Cardiac septum (tissue), 1 donor: ENCODE measurements at places on chromosomes 7 and 10. TPM values are rescaled to one million over a fixed set of nuclear protein-coding genes. Genes with fewer than 3 reads are reported as not detected.

DNA sequence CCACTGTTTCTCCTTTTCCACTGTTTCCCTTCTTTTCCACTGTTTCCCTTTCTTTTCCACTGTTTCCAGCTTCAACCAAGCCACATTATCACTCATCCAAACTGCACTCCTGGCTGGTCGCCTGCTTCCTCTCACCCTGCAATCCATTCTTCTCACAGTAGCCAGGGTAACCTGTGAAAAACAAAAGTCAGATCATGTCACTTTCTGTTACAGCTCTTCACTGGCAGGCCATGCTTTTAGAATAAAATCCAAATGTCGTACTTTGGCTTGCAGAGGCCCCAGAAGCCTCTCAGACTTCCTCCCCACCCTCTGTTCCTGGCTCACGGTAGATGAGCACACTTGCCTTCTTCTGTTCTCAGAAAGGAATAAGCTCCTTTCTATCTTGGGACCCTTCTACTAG lies 33.9 kb downstream of the STARD3NL start:
- no peak for DNase-seq

DNA sequence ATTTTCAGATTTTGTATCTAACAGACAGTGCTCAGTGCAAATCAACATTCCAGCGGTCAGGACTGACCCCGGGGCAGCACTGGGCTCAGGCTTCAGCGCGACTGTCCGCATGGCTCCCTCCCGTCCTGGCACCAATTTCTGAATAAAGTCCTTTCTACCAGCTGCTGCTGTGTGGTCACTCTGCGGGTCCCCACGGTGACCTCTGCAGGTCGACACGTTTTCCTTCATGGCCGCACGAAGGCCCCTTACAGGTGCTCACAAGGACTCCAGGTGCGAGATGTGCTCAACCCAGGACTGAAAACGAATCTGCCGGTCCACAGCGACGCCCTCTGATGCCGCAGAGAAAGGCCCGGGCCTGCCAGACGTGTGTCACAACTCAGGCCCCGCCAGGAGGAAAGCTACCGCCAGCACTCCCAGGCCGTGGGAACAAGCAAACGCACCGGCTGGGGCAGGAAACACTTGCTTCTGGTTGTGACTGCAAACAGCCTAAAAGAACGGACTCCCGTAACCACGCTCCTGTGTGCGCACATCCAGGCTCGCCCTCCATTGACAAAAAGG lies 3.7 kb upstream of the UTF1 start:
- DNase-seq, result no peak

DNA sequence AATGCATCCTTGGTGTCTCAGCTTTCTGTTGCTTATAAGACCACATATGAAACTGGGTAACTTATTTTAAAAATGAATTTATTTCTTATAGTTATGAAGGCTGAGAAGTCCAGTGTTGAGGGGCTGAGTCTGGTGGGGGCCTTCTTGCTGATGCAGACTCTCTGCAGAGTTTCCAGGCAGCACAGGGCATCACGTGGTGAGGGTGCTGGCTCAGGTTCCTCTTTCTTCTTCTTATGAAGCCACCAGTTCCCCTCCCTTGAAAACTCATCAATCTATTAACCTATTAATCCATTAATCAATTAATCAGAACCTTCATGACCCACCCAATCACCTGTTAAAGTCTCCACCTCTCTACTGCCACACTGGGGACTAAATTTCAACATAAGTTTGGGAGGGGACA lies 595.6 kb upstream of the NRP1 start:
- DNase-seq, result no peak

TMEM196 gene
- total RNA-seq, result not detected

- DNase-seq, result no peak
Measured at GRCh38 chr10:37739181-37739580, 118.2 kb downstream of the ZNF248 start.

- no peak for DNase-seq
Measured at GRCh38 chr7:2567679-2568278, 9.0 kb downstream of the IQCE start.

DNA sequence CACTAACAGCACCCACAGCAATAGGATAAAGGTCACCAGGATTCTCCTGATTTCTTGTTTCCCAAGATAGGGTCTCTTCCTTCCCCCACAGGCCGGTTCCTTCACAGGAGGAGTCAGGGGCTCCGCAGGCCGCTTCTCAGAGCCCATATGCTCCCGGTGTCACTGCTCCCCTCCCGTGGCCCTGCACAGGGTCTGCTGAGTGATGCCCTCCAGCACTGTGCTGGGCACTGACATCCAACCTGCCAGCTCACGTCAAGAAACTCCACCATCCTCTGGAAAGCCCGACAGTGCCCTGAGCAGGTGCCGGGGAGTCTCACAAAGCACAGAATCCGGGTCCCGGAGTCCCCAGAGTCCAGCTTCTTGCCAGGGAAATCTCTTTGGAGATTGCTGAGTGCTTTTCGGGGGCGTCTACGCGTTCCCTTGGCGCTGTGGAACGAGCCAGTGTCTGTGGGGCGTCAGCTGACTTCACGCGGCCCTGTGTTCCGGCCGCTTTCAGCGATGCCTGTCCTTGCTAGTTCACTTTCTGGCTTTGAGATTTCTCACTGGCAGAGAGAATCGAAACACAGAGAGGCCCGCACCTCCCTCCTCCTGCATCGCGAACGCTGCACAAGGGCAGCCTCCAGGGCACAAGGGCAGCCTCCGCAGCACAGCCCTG lies 567.5 kb downstream of the DNAJB6 start:
- DNase-seq, result peak; percentile 62

- peak; percentile 5 for DNase-seq
Measured at GRCh38 chr10:11354823-11355222, 256.6 kb downstream of the USP6NL start.

TSPAN12 gene
- 54.9 TPM for total RNA-seq

DNA sequence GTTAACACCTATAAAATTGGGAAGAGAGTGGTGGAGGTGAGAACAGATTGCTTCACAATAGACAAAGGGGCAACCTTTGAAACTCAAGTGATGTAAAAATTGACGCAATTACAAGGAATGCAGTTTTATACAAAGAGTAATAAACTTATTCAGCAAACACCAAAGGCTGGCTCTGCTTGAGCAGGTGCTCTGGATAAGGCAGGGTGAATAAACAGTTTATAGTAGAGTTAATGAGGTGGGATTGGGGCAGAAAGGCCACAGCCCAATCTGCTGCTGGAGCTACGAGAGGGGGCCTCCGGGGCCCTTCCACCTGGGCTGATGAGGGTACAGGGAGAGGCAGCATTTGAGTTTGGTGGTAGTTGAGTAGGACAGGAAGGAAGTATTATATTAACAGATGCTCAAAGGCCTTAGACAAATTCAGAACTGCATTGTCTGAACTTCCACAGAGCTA lies 6.0 kb downstream of the MUC12 start:
- no peak for DNase-seq

GRCh38 chr10:73999703-74000102 lies 1.8 kb downstream of the VCL start:
- DNase-seq, result no peak

HMX2 gene
- not detected for total RNA-seq

GRCh38 chr7:8357536-8357935 lies 75.9 kb upstream of the NXPH1 start:
- no peak for DNase-seq

DNA sequence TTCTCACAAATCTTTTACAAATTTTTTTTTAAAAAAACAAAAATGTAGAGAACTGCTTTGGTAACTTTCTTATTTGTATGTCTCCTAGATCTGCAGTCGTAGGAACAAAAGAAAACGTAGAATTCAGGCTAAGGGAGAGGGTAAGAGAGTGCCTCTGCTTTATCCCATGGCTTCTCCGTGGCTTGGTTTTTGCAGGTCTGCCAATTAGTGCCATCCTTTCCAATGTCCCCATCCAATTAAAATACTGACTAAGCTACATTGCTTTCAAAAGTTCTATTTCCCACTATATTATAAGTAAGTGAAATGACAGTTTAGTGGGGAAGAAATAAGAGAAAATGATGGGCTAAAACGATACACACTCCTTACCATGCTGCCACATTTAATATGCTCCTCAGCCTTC lies 209.3 kb downstream of the CRPPA start:
- DNase-seq, result no peak

GRCh38 chr10:118729641-118730258 lies 25.0 kb downstream of the CACUL1 start:
- no peak for DNase-seq

GRCh38 chr10:100535338-100535714 lies 417 bp upstream of the HIF1AN start:
- DNase-seq, result no peak

DNA sequence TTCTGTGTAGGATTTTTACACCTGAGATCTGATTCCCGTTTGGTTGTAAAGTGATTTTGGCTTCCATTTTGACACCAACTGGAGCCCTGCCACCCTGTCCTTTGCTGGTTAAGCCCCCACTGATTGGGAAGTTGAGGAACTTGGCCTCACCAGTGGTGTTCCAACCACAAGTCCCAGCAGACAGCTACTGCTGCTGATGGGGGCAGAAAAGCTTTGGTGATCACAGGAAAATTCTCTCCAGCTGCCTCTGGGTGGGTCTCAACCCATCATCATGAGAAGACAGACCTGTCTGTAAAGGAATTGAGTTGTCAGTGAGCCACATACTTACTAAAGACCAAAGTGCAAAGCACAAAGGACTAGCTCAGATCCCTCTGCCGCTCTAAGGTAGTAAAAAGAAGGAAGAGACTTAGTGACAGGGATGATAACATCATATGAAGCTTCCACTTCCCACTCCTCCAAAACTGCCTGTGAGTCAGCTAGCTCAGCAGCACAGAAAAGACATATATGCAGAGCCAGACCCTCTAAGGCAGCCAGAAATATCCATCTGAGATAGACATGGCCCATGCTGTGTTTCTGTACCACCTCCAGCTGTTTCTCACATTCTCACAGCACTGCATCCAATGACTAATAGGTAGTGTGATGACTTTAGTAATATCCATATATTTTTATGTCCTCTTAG lies 22.4 kb upstream of the LRRC17 start:
- DNase-seq, result no peak

GRCh38 chr10:46520941-46521340 lies 35.5 kb downstream of the GPRIN2 start:
- DNase-seq, result peak; percentile 73

DNA sequence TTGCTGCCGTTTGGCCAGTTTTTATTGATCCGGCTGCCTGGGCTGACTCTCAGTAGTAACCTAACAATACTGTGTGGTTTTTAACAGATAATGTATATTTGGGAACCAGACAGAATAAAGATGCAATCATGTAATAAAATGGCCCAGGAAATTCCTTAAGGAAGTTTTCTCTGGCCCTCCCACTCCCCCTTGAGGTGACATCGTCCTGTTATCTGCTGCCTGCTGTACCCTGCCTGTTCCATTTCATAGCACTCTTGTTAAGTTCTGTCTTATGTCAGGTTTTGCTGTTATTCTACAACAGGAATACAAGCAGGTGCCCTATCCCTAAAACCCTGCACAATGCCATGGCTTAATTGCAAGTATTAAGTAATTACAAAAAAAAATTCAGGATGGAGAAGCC lies 12.5 kb downstream of the ITGB8 start:
- DNase-seq, result no peak

CCL24 gene
- not detected for total RNA-seq

C10orf62 gene
- 0.51 TPM for total RNA-seq

DNA sequence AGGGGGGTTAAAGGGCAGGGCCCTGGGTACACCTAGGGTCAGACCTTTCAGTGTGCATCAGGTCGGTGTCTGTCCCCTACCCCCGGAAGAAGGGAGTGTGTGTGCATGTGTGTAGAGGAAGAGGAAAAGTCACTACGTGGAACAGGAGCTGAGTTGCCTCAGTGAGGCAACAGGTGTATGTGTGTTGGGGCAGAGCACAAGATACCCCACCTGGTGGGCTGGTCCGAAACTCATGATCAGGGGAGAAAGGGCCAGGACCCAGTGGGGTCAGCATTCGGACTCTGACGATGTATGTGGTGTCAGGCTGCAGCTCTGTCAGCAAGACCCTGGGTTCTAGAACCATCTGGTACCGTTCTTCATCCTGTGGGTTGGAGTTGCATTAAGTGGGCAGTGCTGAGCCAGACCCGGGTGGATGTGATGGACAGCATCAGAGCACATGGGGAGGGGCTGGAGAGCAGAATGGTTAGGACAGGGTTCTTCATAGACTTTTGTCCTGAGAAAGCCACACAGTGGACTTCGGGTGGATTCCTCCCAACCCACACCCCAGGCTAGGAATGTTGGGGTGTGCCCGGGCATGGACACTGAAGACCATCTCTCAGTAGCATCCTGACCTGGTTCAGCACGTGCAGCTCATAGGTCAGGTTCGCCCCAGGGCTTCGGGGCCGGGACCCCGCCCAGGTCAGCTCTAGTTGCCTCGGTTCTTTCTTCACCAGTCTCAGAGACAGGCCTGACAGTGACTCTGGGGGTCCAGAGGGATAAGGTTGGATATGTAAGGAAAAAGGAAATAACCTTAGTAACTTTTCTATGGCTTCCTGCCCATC lies 10.7 kb downstream of the EPHA1 start:
- peak; percentile 49 for DNase-seq

DNA sequence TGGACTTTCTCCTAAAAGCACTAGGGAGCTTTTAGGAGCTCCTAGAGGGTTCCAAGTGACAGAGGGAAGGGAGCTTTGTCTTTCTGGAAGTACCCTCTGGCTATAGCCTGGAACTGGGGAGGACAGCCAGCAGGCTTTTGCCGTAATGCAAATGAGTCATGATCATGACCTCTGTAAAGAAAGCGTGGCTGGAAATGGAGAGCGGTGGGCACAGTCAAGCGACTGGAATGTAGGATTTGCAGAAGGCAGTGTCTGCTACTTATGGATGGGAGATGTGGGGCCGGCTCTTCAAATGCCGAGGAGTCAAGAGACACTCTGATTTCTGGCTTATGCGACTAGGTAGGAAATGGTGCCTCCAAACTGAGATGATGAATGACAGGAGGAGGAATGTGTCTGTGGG lies 34.6 kb upstream of the PLPP4 start:
- no peak for DNase-seq

DNA sequence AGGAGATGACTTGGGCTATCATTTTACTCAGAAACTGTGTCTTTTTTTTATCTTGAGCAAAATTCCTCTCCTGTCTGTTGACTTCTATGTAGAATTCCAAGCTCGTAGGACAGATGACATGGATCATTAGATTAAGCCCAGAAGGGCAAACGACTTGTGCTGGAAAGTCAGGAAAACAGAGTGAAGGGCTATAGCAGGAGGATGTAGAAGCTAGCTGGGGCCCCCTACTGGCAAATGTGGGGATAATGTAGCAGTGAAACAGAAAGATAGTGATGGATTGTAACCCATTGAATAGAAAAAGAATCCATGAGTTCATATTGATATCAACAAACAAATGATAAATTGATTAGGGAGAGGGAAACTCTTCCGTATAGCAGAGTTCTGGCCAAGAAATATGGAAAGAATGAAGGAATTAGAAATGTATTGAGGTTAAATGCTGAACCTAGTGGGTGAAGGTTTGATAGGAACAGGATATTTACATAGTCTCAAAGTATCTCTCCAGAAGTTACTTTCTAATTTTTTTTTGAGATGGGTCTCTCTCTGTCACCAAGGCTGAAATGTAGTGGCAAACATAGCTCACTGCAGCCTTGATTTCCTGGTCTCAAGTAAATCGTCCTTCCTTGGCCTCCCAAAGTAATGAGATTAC lies 103.6 kb downstream of the LYZL1 start:
- no peak for DNase-seq

GPR37 gene
- 0.13 TPM for total RNA-seq

- no peak for DNase-seq
Measured at GRCh38 chr7:100791881-100792666, 35.2 kb downstream of the EPHB4 start.
